HCT116 (cell line): ENCODE measurements at places on chromosomes 11 and 22. TPM values are rescaled to one million over a fixed set of nuclear protein-coding genes. Genes with fewer than 3 reads are reported as not detected.

The INS gene
- total RNA-seq = 0.44 TPM

The P2RY2 gene
- 2.9 TPM for total RNA-seq

The SDHD gene
- 129 TPM for total RNA-seq

The MUC5AC gene
- under 0.01 TPM for total RNA-seq

The FGF19 gene
- total RNA-seq = 37.5 TPM
